ENCODE measurements at places on chromosomes 6 and 20. TPM values are rescaled to one million over a fixed set of nuclear protein-coding genes. Genes with fewer than 3 reads are reported as not detected.

DNA sequence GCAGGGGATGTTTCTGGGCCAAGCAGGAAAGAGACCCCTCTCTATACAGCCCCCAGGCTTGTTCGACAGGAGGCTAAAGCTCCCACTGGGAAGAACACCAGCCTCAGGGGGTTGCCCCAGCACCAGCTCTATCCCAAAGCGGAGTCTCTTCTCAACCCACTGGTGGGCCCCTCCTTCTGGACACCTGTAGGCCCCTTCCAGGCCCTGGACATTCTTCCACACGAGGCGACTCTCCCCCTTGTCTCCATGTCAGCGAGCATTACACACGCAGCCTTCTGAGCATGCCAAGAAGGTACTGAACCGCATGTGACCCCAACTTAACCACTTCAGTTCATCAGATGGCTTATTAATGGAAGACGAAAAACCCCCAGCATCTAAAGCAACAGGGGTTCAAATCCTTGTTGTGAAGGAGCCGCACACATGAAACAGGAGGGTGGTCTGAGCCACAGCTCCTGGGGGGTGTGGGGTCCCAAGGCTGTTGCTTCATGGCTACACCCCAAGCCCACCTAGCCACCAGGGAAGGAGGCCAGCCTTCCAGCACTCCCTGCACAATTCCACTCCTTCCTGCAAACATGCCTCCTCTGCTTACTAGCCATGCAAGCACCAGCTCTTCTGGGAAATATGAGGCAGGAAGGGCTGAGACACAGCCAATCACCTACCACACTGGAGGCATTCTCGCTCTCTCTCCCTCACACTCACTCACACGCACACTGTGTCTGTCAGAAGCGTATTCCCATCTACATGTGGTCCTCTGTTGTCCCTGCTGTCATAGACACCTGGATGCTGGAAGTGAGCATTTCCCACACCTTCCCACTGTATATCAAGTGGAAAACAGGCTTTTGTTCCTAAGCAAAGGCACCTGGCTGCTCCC, 104.5 kb downstream of the NOL4L start:
- DNase-seq, result no peak

- DNase-seq, result no peak
Observed at GRCh38 chr20:59747671-59748515, 143.6 kb downstream of the PHACTR3 start.

- no peak for DNase-seq
Observed at GRCh38 chr6:101429270-101429669, 35.8 kb downstream of the GRIK2 start.

DNA sequence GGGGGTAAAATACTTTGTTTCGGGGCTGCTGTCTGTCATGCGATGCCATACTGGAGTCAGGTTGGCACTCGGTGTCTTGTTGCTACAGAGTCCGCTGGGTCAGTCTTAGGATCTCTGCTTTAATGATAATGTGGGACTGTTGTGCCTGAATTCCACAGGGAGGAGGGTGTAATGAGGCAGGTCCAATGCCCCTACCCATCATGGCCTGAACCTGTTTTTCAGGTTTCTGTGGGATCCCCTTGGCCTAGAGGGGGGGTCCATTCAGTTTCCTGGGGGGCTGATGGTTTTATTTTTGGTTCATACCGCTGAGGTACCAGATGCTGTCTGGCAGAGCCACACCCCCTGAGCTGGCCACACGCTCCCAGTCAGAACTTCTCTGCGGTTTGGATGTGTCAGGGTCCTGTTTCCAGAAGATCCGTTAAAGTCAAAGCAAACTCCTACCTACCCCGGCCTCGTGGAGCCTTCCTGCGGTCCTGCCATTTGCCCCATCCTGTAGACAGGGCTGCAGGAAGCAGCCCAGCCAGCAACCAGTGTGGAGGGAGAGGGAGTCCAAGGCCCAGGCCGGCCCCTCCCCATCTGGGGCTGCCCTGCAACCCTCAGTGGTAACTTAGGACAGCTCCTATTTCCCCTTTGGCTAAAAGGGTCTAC, 69.7 kb downstream of the TCP11 start:
- no peak for DNase-seq

GRCh38 chr6:44058617-44059358, 68.5 kb downstream of the MRPL14 start:
- DNase-seq, result peak; percentile 96

DNA sequence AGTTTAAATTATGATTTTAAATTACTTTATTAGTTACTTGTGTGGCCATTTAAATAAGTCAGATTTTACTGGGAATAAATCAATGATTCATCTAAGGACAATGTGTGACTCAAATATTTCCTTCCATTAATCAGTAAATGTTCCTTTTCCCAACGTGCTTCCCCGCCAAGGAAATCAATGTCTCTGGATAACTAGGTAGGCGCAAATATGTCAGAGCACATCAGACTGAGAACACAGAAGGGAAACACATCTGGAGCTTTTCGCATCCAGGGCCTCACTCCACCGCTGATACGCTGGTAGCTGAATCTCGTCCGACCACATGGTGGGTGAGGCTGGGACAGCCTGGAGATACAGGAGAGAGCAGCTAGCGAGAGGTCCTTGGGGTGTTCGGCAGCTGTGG, 56.4 kb upstream of the RPS6KA2 start:
- no peak for DNase-seq

GRCh38 chr20:22529150-22530019, 55.0 kb downstream of the FOXA2 start:
- DNase-seq, result no peak

DNA sequence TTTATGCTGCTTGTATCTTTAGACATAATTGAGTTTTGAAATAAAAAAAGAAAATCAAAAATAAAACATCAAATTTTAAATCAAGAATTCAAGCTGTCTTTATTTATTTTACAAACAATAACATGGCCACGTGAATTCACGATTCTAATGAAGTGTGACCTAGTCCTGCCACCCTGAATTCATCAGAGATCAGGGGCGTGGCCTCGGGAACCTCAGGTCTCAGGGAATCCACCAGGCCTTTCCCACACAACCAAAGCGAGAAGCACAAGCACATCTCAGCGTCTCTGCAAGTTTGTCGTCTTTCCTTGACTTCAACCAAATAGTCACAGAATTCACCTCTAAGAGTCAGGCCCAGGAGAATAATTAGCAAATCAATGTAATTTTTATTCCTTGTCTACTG, 107.9 kb downstream of the DACT2 start:
- no peak for DNase-seq

- no peak for DNase-seq
Observed at GRCh38 chr6:6390849-6391602, 70.6 kb upstream of the F13A1 start.

DNA sequence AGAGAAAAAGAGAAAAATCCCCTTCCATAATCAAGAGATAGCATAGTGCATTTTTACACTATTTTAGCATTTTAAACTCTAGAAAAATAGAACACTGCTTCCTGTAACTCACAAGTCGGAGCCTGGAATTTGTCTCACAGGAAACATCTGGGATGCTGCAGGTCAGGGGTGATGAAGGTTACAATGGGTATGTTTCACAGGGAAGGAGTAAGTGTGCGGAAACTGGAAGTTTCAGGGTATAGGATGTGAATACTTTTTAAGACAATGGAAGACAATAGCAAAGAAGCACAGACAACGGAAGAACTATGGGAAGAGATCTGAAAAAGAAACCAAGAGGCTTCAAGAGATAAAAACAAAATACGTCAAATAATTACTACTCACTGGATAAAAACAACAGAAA, 361.0 kb upstream of the MARCKS start:
- peak; percentile 10 for DNase-seq

GRCh38 chr6:7176208-7176607, 68.4 kb downstream of the RREB1 start:
- no peak for DNase-seq

GRCh38 chr20:10807013-10807412, 133.2 kb upstream of the JAG1 start:
- no peak for DNase-seq

DNA sequence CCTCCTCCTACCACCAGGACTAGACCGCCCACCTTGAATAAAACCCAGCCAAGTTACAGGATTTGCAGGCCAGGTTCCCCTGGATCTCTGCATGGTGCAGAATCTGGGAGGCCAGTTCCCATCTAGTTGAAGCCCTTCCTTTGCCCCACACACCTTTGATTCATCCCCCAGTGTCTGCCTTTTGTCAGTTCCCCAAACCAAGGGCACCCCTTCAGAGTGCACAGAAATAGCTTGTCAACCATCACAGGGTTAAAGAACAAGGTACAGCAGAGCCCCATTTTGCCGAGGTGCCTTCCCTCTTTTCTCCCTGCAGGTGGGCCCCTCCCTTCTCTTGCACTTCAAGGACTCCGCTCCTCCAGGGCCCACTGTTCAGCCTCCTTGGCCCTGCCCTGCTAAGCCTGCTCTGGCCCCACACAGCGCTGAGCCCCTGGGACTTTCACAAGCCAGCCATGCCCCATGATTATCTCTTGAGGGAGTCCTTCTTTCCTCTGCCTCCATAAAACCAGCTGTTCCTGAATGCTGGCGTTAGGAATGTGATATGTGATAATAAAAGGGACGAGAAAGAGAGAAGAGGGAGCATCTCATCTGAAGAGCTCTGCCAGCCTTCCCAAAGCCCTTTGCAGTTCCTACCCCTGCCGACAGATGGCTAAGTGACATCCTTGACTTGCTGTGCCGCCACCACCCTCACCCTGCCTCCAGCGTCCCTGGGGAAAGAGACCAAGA, 280.3 kb downstream of the CDC5L start:
- no peak for DNase-seq

DNA sequence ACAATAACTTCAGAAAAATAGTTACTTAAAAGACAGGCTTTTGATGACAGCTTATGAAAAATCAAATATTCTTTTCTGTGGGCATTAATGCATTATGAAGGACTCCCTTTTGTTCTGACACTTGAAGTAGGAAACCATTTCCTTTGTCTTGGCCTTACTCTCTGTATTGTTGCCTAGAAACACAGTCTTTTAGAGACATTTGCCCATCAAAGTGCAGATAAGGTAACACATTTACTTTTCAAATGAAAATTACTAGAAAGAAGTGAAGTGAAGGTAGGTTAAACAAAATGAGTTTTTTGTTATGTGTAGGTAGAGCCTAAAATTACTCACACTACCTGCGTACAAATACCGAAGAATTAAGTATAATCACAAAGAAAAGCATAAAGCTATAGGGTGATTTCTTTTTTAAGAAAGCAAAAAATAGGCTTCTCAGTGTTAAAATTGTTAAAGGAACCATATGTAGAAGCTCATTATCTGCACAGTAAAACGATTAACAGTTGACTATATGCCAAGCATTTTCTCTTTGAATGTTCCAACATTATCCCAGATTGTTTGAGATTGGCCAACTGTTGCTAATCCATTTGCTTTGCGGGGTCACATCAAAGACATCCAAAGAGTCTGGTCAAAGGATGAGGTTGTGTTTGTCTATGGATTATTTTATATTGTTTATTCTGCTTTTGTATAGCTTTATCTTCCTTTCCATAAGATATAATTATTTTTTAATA, 542.0 kb upstream of the RNF217 start:
- no peak for DNase-seq

DNA sequence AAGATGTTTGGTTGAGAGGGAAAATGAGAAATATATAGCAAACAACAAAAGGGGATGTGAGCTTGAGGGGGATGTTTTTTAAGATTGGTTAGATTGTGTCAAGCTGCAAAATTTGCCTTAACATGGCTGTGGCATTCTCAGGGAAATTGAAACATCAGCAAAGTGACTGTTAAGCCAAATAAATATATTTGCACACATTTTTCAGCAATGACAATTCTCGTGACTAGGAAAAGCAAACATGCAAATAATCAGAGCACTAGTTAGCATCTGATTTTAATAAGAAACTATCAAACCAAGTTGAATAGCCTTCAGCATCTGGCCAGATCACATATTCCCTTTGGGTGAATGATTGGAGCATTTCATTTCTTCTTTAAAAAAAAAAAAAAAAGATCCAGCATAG, 262.8 kb downstream of the TBC1D7 start:
- DNase-seq, result peak; percentile 28

DNA sequence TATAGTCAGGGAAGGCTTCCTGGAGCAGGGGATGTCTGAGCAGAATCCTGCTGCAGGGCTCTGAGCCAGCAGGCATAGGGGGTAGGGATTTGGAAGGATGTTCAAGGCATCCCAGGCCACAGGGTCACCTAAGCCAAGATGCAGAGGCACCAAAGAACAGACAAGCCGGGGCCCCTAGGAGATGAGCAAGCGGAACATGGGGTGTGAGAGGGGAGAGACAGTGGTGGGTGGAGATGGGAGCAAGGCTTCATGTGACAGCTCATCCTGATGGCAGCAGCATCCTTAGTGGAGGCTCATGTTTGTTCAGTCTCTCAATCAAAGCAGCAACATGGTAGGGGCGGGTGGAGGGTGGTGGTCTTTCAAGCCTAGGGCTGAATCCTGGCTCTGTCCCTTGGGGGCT, 29.8 kb upstream of the TCP11 start:
- DNase-seq, result no peak

DNA sequence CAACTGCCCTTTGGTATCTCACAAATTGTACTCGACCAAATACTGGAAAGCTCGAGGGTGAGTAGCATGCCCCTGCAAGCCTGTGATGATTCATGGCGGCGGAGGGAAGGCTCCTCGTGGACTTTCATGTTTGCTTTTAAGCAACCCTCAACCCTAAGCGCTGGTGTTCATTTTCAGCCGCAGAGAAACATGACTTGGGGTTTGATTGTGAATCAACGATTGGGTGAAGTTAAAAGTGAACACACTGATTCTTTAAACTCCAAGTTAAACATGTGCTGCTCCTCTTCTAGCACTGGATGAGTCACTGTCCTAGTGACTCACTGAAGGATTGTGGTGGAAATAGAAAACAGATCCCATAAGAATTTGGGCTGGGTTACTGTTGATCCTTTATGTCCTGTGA, 8.3 kb downstream of the CD109 start:
- no peak for DNase-seq

DNA sequence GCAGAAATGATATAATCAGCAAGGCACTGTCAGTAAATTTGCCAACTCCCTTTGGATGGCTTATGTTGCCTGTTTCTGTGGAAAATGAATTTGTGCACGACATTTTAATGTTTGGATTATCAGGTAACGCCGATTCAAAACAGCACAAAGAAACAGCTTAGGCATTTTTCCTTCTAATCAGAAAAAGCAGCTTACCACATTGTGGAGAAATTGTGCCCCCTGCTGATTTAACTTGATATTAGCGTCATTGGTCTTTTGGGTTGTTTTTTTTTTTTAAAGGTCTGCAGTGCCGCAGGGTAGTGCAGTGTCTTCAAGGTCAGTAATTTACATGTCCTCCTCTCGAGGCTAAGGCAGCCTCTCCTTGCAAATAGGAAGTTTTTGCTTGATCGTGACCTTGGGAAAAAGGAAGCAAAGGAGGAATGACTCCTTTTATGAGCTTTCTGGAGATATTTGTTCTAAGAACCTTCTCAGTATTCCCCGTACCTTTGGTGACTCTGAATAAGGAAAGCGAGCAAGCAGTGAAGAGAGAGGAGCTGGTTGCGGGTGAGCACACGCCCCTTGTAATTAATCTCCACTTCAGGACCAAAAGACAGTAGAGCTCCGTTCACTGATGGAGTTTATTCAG, 79.1 kb downstream of the ELOVL4 start:
- peak; percentile 85 for DNase-seq

Gene NT5E
- 36.8 TPM for polyA plus RNA-seq

Gene RIMS1
- 1.2 TPM for polyA plus RNA-seq

Gene FOXA2
- not detected for polyA plus RNA-seq

Gene MRAP2
- 21.4 TPM for polyA plus RNA-seq

Gene TBC1D32
- 10.3 TPM for polyA plus RNA-seq

Gene FAM184A
- polyA plus RNA-seq, result 14.6 TPM

Gene PRSS16
- 0.08 TPM for polyA plus RNA-seq

Gene FAM217A
- polyA plus RNA-seq, result not detected

Gene PDCD2
- polyA plus RNA-seq, result 54.6 TPM

All from muscle of back (tissue), 13 donors.